ENCODE measurements at places on chromosomes 11 and 22.

DNA sequence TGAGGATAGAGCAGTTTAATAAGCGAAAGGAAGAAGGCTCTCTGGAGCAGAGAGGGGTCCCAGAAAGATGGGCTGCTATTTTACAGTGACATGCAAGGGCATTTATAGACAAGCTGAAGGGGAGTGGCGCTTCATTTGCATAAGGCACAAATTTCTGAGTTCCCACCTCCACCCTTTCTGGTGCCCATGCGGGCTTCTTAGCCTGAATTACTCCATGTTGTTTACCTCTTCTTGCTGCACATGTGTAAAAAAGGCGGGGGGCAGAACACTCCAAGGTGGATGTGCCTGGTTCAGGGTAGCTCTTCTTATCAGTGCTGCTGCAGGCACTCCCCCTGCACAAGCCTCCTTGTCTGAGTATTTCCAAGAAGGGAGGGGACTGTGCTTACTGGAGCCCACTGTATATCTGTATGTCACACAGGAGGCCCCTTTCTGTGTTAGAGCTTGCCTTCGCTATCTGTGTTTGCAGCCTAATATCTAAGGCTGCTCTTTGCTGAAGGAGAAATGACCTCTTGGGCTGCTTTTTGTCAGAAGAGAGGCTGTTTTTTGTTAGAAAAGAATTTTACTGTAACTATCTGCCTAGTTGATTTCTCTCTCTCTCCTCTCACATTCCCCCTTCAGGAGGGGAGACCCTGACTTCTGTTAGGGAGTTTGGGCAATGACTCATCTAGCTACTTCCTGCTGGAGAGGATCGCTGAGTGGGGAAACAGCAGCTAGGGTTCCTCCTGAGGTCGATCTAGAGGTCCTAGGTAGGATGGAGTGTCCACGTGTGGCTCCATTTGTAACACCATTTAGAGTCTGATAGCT, 1057.0 kb upstream of the CNTN5 start:
- DNase-seq = no peak

DNA sequence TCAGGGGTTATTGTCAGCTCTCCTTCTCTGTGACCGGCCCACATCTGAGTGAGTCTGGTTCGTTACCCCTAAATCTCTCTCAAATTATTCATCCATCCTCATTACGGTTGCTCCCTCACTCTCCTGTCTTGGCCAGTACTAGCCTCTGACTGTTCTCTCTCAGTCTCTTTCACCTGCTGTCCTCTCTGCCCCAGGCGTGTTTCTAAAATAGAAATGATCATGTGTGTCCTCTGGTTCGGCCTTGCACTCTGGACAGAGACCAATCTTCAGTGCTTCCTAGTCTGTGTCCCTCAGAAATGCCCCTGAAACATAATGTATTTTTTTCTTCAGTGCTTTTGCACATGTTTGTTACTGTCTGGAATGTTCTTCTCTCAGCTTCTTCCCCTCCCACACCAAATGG, 4.9 kb downstream of the PSMD13 start:
- DNase-seq = no peak

DNA sequence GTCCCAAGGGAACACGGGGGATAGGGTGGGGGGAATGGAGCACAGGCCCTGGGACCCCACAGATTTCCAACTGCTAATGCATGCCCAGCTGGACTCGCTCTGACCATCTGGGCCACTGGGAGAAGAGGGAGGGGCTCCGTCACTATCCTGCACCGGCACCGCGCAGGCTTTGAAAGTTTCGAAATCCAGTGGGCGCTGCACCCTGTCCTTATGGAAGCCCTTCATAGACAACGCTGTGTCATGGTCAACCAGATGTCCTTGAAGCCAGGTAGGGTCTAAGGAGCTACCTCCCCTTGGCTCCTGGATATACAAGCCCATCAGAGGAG, 30.1 kb downstream of the LRRC10B start:
- no peak for DNase-seq

- DNase-seq = no peak
Measured at GRCh38 chr11:134794192-134794591, 382.1 kb upstream of the B3GAT1 start.

- DNase-seq = no peak
Measured at GRCh38 chr22:43431808-43432554, 20.2 kb downstream of the MPPED1 start.

DNA sequence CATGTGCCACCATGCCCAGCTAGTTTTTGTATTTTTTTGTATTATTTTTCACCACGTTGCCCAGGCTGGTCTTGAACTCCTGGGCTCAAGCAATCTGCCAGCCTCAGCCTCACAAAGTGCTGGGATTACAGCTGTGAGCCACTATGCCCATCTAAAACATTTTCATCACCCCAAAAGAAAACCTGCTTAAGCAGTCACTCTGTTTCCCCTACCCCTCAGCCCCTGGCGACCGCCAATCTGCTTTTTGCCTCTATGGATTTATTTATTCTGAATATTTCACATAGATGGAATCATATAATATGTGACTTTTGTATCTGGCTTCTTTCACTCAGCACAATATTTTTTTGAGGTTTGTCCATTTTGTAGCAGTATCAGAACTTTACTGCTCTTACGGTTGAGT, 18.6 kb upstream of the P2RY2 start:
- DNase-seq = no peak

- DNase-seq = no peak
Measured at GRCh38 chr11:123475469-123475868, 45.4 kb downstream of the GRAMD1B start.

DNA sequence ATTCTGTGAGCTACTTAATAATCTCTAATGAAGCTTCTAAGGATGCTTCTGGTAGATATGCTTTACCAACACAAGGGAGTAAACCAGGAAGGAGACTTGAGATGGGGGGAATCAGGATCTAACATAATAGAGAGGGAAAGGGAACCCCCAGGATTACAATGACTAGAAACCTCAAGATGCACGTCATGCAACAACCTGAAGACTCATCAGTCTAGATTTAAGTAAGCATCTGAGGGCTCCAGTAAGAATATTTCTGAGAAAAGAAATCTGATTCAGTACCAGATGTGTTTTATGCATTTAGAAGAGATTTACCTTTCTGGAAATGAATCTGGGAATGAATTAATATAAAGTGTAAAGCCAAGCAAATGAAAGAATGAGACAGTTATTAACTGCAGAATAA, 15.2 kb downstream of the KDM4D start:
- DNase-seq = no peak

- no peak for DNase-seq
Measured at GRCh38 chr11:96694338-96694737, 304.5 kb downstream of the JRKL start.

DNA sequence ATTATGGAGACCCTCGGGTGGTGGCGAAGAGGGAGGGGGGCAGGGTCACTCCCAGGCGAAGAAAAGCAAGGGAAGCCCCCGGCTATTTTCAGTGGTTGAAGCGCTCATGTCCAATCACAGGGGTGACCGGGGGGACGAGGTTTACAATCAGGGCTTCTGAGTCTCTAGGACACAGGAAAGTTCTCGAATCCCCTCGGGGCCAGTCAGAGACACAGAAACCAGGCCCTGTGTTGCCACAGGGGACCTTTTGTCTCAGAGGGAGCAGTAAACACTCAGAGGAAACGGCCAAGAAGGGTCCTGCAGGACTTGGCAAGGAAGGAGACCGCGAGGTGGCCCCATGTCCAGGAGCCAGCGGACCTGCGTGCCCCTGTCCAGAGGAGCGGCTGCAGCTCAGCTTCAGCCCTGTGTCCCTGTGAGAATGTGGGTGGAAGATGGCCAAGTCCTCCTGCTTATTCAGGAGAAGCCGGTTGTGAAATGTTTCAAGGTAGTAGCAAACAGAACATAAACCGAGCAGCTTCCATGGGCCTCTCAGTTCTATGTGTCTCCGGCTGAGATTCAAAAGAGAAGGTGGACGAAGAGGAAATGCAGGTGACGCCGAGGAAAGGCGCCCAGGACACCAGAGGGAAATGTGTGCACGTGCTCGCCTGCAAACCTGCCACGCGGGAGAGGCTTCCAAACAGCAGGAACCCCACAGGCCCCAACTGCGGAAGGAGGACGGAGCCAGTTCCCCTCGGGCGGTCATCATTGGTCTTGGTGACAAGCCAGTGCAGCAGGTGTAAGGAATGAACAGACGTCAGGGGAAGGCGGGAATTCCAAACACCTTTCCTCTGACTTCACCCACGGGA, 357.6 kb downstream of the BRD1 start:
- DNase-seq = no peak

- DNase-seq = no peak
Measured at GRCh38 chr11:35675901-35676610, 13.5 kb downstream of the TRIM44 start.

DNA sequence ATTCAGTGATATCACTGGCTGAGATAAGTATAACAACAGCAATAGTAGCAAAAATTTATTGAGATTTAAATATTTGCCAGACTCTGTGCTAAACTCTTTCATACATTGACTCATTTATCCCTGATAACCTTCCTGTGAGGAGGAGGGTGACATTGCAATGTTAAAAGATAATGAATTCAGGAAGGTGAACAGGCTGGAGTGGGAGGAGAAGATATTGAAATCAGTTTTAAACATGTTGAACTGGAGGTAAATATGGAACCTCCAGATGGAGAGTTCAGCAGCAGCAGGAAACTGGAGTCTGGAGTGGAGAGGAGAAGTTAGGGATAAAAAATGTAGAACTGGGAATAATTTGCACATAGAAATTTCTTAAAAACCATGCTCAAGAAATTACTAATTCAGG, 142.0 kb upstream of the FAT3 start:
- no peak for DNase-seq

DNA sequence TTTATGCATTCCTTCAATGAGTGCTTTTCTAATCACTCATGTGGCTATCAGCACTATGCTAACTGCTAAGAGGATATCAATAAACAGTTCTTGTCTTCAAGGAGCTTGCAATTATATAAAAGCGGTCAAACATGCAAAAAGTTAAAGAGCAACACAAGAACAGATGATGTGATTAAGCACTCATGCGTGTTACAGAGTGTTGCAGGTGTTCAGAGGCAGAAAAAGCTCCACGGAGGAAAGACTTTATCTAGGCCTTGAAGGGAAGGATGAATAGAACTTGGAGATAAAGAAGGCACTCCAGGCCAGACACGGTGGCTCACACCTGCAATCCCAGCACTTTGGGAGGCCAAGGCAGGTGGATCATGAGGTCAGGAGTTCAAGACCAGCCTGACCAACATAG, 13.6 kb downstream of the CD3E start:
- DNase-seq = no peak

DNA sequence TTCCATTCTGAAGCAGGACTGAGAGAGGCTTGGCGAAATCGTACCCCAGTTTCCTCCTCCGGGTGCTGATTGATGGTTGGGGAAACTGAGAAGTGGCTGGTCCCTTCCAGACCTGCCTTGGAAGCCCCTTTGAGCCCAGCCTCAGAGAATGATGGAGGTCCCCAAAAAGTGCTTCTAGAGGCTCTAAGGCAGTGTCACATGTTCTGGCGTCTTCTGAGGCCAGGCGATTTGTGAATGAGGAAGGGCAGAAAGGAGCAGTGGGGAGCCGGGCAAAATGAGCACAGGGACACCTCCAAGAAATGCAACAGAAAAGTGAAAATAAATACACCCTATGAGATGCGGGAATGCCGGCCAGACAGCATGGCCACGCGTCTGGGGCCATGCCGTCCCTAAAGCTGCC, 1.0 kb upstream of the LIF start:
- DNase-seq = no peak

DNA sequence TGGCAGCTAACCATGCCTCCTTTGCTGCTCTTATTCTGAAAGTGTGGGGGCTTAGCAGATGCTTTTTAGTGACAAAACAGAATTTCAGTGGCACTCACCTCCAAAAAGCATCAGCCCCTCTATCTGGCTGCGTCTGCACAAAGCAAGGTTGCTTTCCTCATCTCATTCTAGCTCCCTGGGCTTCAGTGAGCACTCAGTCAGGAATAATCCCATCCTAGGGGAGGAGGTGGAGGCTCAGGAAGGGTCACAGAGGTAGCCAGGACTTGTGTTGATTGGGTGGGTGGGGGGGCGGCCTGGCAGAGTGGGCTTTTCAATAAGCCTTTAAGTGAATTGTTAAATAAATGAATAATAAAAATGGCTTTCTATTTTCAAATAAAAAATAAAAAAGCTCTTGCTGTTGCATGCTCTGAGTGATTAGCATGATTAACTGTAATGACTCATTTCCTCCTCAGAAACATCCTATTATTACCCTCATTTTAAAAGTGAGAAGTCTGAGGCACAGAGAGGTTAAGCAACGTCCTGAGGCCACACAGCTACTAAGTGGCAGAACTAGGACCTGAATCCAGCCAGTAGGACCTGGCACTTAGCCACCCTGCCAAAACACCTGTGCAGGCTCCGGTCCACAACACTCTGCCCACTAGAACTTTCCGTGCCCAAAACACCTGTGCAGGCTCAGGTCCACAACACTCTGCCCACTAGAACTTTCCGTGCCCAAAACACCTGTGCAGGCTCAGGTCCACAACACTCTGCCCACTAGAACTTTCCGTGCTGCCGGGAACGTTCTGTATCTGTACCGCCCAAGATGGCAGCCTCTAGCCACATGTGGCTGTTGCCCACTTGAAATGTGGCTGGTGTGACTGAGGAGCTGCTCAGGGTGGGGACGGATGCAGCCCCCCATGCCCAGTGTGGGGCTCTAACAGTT, 5.5 kb downstream of the B3GAT1 start:
- no peak for DNase-seq

DNA sequence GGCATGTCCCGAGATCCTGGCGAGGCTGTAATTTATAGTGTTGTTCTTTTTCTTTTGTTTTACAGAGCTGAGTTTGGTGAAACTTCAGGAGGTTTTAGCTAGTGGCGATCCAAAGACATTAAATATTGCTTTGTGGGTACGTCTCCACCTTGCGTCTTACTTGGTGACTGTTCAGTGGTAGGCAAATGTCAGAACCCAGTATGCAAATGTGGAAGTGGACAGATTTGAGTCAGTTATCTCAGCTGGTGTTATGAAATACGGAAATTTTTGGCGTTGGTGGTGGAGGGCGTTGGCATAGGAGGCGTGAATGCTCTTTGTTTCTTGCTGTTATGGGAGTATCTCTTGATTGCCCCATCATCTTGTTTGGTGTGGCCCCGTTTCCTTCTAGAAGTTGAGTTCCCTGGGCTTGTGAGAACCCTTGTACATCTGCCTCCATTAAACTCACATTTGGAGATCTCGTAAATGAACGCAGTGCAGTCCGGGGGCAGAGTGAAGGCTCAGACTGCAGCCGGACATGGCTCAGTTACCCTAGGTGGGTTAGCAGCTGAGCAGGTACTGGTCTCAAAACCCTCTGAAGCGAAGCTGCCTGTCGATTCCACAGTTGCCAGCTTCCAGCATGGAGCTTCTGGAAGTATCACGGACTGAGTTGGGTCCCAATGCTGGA, 39.9 kb downstream of the PTPRJ start:
- DNase-seq = peak; percentile 74

DNA sequence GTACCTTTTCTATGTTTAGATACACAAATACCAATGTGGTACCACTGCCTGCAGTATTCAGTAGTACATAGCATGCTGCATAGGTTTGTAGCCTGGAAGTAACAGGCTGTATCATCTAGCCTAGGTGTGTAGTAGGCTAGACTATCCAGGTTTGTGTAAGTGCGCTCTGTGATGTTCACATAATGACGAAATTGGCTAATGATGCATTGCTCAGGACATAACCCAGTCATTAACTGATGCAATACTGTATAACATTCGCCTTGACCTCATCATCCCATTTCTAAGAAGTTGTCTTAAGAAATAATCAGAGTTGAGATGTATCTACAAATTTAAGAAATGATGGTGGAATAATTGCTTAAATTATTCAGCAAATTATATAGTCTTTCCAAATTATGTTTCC, 116.0 kb upstream of the TIMP3 start:
- DNase-seq = no peak

- no peak for DNase-seq
Measured at GRCh38 chr11:57312511-57313021, 12.2 kb downstream of the TNKS1BP1 start.

GRCh38 chr11:841981-842369, 354 bp downstream of the POLR2L start:
- no peak for DNase-seq

- DNase-seq = no peak
Measured at GRCh38 chr11:115716601-115717529, 212.7 kb upstream of the CADM1 start.

Measured in CD4-positive, alpha-beta memory T cell (primary cell).